Peyer's patch (tissue), 4 donors: ENCODE measurements at places on chromosomes 12 and 14. TPM values are rescaled to one million over a fixed set of nuclear protein-coding genes. Genes with fewer than 3 reads are reported as not detected.

- no peak for DNase-seq
Measured at GRCh38 chr14:103825101-103825500, 22.3 kb downstream of the PPP1R13B start.

GRCh38 chr14:60951776-60952435, 29.0 kb downstream of the TRMT5 start:
- no peak for DNase-seq

DNA sequence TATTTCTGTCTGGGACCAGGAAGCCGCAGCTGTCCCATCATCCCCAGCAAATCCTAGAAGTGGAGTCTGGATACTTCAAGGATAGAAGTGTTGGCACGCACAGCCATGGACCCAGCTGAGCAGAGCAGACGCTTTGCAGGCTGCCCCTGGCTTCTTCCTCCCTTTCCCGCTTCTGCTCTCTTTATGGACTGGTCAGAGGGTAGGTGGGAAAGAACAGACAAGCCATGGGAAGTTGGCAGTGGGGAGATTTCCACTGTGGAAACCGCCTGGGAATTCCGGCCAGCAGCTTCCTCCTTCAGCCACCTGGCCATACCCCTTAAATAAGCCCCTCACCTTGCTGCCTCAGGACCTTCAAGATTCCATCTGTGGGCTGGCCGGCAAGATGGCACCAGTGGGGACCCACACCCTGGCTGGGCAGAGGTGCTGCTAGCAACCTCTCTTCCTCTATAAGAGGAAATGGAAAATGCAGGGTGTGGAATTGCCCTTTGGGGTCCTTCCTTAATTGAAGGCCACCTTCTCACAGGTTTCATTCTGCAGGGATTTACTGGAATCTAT, 20.6 kb downstream of the OTUB2 start:
- DNase-seq: peak; percentile 32

GRCh38 chr14:70189456-70190077, 816 bp upstream of the SLC8A3 start:
- DNase-seq: no peak

GRCh38 chr14:80078501-80078900, 132.8 kb downstream of the DIO2 start:
- DNase-seq: no peak

GRCh38 chr14:58332561-58332960, 34.2 kb downstream of the ARID4A start:
- DNase-seq: no peak

GRCh38 chr14:77153802-77154201, 12.2 kb upstream of the ZDHHC22 start:
- no peak for DNase-seq

PLEKHG7 gene
- 19.0 TPM for total RNA-seq

DNA sequence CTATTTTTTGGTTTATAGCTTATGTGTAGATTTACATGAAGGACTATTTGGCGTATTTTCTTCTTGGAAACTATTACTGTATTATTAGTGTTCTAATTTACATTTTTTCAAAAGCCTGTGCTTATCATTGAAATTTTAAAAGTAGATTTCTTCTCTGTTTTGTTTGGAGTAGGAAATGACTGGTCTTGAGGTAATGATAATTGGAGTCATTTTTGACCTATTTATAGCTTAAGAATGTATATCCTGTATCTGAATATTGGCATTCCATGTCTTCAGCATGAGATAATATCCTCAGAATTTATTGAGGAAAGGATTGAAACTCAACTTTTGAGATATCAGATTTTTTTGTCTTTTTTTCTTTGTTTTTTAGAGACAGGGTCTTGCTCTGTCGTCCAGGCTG, 193.4 kb downstream of the ERC1 start:
- DNase-seq: no peak

- DNase-seq: no peak
Measured at GRCh38 chr12:4289231-4289878, 15.8 kb downstream of the CCND2 start.

- no peak for DNase-seq
Measured at GRCh38 chr12:92905811-92906554, 23.1 kb downstream of the EEA1 start.

- peak; percentile 50 for DNase-seq
Measured at GRCh38 chr12:71216725-71217579, 59.2 kb upstream of the TSPAN8 start.

- no peak for DNase-seq
Measured at GRCh38 chr14:71341156-71341555, 433.9 kb downstream of the PCNX1 start.

DNA sequence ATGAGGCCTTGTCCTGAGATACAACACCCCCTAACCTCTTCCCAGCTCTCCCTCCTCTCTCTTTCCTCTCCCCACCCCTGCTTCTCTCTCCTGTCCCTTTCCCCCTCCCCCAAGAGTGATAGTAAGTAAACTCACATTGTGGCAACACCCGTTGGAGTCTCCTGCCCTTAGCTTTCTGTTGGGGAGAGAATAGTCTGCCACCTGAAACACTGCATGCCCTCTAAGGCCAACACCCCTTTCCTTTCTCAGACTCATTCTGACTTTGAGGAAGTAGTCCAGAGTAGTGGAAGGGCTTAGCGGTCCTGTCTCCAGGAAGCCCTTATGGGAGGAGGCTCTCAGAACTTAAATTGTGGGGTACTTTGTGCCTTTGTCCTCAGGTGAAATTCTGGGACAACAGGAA, 95.2 kb downstream of the PRKCH start:
- DNase-seq: no peak

GRCh38 chr14:105862581-105863239, 336.3 kb downstream of the TMEM121 start:
- no peak for DNase-seq

DNA sequence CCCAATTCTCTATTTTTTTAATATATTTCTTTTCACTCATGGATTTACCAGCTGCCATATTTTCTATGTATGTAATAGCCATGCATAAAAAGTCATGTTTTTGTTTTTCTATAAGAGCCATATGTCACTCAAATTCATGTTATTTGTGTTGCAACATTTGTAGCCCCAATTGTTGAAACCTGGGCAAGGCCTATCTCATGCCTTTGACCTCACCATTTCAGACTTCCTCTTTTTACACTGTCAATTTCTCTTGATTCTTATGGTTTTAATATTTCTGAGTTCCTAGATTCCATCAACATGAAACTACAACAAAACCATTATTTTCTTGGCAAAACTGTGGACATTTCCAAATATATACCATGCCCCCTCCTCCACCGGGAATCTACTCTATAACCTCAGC, 647.5 kb downstream of the C12orf50 start:
- no peak for DNase-seq

DNA sequence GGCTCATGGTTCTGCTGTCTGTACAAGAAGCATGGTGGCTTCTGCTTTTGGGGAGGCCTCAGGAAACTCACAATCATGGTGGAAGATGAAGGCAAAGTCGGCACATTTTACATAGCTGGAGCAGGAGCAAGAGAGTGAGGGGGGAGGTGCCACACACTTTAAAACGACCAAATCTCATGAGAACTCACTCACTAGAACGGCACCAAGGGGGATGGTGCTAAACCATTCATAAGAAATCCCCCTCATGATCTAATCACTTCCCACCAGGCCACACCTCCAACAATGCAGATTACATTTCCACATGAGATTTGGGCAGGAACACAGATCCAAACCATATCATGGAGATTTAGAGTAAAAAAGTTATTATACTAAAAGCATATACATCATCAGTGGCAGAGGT, 13.6 kb upstream of the LEMD3 start:
- no peak for DNase-seq
